ENCODE measurements at places on chromosomes 2 and 18.

- no peak for DNase-seq
Observed at GRCh38 chr18:44516450-44516849, 164.2 kb upstream of the SETBP1 start.

DNA sequence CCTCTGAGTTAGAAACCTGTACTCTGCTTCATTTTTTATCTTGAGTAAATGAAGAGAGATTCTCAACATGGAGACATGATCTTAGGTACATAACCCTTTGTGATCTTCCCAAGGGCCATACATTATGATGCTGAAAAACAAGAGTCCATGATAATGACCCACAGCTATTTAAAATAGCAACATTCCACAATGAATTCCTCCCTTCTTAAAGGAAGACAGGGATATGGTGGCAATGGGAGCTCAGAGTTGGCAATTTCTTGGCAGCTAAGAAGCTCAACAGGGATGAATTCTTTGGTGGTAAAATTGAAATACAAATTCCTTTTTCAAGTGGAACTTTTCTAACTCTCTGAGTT is 638.5 kb downstream of the CNTNAP5 start:
- DNase-seq, result no peak

DNA sequence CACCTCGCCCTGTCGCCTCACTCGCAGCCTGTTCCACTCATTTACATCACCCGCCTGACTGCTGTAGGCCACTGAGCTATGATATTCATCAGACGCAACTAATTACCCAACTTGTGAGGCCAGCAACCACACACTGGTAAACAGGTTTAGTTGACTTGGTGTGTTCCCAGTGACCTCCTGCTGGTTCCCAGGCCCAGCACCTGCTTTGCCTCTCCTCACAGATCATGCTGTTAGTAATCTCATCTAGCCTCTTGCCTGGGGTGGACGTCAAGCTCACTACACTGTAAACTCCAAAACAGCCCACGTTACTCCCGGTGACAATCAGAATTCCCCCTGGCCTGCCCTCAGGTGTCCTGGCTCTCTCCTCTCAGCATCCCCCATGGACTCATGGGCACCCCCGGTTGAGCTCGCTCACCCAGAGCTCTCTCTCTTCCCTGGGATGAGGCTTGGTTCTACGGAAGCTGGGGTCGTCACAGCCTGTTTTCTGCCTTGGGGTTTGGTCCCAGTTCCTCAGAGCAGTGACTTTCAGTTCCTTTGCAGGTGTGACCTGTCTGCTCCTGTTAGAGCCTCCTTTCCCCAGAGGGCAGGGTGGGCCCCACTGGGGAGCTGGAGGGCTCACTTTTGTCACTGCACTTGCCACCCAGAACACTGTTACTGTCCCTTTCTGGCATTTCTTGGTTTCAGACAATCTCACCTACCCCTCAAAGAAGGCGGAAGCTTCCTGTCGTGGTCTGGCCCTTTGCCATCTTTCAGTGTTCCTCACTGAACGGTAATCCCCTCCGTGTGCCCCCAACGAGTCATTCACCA is 40.3 kb downstream of the INPP5D start:
- no peak for DNase-seq

GRCh38 chr18:64993695-64994094 is 757.1 kb upstream of the CDH7 start:
- DNase-seq, result no peak

DNA sequence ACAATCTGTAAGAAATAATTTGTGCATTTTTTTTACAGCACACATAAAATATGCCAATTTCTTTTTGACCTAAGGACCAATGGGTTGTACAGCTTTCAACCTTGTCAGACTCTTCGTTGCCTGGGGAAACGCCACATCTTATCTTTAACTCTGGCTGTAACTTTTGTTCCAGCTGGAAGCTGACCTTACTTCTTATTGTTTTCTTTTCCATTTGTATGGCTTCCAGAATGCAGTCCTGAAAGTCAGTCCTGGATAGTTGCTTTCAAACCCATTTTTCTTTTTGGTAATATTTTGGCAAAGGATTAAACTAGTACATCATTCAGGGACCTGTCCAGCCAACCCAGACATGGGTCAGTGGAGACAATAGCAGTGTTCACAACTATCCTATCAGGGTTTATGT is 686.5 kb upstream of the CDH2 start:
- no peak for DNase-seq

DNA sequence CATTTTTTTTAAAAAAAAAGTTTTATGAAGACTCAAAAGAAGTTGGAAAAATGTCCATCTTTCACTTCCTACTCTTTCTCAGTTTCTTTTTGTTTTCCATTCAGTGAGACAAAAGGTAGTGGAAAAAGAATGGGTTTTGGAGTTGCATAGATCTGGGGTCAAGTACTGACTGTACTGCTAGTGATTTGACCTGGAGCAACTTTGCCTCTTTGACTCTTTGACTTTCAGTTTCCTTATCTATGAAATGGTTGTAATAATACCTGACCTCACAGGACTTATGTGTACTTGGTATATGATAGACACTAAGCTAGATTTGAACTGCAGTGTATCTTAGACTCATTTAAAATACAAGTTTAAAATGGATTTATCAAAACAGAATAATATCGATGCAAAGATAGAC is 3.5 kb upstream of the KCNE4 start:
- no peak for DNase-seq

- no peak for DNase-seq
Observed at GRCh38 chr2:154161286-154161685, 289.6 kb downstream of the GALNT13 start.

- DNase-seq, result no peak
Observed at GRCh38 chr2:46246790-46247189, 50.4 kb upstream of the EPAS1 start.

GRCh38 chr2:164369366-164369765 is 251.9 kb downstream of the GRB14 start:
- no peak for DNase-seq

- DNase-seq, result no peak
Observed at GRCh38 chr2:37748541-37748940, 77.1 kb upstream of the CDC42EP3 start.

DNA sequence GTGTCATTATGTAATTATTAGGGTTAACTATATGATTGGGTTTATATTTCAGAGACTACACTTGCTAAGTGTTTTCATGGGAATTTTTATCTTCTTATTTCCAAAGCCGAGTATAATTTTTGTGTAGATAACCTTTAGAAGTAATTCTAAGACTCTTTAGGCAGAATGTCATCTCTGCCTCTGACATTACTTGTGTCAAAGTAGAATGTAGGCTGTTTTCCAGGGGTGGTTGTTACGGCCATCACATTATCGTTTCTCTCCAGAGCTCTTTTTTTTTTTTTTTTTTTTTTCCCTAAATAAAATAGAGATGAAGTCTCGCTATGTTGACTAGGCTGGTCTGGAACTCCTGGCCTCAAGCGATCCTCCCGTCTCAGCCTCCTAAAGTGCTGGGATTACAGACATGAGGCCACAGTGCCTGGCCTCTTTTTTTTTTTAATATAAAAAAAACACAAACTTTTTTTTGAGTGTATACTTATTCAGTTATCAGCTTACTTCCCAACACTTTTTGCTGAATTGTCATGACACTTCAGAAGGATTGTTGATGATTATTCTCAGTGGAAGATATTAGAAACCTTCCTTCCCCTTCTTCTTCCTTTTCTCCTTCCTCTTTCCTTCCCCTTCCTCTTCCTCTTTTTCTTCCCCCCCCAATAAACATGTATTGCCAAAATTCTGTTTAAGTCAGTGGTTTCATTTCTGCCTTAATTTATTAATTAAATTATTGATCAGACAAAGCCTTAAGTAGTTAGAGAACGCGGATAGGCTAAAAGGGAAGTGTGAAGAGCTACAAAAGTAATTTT is 2.3 kb downstream of the PIKFYVE start:
- no peak for DNase-seq

DNA sequence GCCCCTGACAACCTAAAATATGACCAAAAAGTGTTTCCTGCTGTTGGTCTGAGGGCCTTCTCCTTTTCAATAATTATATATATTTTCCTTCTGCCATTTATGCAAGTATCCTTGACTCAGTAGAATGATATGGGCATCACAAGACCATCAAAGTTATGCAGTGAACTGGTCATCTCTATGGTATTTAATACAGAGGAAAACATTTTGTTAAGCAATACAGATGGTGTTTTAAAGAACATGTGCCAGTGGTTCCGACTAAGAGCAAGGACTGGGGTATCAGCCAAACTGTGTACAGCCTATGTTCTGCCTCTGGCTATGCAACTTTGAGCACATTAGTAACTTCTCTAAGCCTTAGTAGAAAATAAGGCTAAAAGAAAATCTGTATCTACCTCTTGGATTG is 179.0 kb downstream of the TRABD2A start:
- DNase-seq, result no peak

DNA sequence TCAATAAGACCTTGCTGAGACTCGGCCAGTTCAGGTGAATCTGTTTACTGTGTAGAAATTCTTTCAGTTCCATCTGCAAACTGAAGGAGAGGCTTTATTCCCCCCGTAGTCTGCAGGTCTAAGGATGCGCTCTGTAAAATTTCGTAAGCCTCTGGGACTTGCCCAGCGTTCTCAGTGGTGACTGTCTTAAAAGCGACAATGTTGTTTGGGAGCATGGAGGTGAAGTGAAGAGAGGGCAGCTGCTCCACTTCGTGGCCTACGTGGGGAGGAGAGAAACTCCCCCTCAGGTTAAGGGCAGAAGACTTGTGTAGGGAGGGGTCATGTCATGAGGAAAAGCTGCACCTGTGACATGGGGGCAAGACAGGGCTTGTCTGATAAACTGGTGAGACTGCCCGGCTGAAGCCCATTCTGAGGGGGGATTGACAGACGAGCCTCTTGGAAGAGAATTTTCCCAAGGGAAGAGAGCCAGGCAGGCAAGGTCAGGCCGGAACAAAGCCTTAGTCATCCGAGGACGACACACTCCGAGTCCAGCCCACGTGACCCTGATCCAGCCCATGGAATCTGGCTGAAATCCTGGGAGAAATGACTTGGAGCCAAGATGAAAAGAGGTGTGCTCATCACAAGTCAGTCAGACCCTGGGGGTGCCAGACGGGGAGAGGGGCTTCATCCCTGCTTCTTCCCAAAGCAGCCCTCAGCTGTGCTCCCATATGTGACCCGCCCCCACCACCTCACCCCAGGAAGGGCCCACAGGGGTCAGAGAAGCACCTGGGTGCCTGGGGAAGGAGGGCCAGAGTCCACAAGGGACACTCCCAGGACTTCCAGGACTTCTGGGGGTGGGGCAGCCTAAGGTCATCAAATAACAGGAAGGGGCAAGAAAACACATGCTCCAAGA is 88.5 kb upstream of the SH3BP4 start:
- DNase-seq, result no peak

GRCh38 chr2:120482334-120482733 is 136.4 kb downstream of the INHBB start:
- no peak for DNase-seq
